RWPE1 (cell line): ENCODE measurements at places on chromosomes 11 and 22.

- no peak for DNase-seq
These were observed 17.8 kb downstream of the NAGA start for GRCh38 chr22:42052765-42053164.

- DNase-seq, result no peak
These were observed 22.6 kb downstream of the NEAT1 start for GRCh38 chr11:65445101-65445603.

DNA sequence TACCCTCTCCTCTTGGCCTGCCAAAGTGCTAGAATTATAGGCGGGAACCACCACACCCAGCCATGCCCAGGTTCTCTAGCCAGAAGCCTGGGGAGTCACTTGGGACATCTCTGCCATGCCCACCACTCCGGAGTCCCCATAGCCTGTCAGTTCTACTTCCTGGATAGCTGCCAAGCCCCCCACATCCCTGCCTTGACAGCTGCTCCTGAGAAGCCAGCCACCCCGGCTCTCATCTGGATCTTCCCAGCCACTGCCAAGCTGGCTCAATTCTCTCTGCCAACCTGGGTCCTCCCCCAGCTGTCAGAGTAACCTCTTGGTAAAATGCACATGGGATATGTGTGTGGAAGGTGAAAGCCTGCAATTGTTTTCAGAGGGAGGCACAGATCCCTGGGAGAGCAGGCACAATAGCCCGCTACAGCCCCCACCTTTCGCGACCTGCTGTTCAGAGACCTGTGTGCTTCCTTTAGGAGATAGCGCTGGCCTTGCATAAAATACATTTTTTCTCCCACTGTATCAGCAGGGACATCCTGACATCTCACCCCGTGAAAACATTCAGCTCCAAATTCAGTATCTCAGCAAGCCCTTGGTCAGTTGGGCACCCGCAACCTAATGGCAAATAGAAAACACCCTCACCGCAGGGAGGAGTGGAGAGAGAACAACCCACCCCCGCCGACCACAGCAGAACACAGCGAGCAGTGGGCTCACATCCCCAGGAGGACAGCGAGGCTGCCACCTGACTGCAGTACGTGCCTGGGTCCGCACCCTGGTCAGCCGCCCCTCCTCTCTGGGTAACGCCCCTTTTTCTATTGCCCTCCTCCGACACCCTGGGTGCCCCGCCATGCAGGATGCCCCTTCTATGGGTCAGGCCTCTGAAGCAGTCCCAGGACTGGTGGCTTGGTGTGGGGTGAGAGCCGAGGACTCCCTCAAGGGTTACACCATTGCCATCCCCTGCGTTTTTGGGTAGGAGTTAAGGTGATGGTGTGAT, 1342.2 kb downstream of the BRD1 start:
- no peak for DNase-seq

DNA sequence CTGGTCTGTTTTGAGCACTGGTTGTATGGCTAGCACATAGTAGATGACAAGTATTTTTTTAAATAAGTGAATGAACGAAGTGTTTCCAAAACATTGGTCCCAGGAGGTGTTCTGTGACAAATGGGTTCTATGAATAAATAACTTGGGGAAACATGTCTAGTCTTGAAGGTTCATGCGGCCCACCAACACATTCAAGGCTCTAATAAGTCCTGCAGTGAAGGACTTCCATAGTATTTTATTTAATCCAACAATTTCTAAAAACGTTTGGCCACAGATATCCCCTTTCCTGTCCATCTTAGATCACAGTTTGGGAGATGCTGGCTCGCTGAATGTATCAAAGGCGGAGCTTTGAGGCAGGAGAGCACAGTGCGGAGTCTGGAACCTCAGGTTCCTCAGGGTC, 22.5 kb downstream of the PARVG start:
- DNase-seq, result no peak

DNA sequence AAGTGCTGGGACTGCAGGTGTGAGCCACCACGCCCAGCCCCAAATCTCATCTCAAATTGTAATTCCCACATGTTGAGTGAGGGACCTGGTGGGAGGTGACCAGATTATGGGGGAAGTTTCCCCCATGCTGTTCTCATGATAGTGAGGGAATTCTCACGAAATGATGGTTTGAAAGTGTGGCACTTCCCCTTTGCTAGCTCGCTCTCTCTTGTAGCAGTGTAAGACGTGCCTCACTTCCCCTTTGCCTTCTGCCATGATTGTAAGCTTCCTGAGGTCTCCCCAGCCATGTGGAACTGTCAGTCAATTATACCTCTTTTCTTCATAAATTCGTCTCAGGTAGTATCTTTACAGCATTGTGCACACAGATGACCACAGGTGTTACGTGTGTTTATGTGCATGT, 357.8 kb downstream of the CADM1 start:
- DNase-seq, result no peak

DNA sequence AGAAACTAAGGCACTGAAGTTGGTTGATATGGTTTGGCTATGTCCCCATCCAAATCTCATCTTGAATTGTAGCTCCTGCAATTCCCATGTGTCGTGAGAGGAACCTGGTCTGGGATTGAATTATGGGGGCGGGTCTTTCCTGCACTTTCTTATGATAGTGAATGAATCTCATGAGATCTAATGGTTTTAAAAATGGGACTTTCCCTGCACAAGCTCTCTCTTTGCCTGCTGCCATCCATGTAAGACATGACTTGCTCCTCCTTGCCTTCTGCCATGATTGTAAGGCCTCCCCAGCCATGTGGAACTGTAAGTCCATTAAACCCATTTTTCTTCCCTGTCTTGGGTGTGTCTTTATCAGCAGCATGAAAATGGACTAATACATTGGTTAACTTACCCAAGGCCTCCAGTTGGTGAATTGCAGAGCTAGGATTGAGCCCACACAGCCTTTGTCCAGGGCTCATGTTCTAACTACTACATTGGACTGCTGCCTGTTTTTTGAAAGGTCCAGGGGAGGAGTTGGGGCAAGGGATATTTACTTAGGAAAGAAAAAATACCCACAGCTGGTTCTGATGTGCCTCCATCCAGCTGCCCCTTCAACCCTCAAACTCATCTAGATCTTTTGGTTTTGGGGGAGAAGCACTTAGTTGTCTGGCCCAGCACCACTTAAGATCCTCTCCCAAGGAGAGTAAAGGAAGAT, 107.8 kb upstream of the NAV2 start:
- DNase-seq, result no peak

GRCh38 chr11:94326947-94327346, 22.6 kb downstream of the IZUMO1R start:
- DNase-seq, result no peak

GRCh38 chr11:128405714-128406662, 181.4 kb downstream of the ETS1 start:
- no peak for DNase-seq

GRCh38 chr11:122882189-122882856, at the start of gene JHY:
Gene JHY, plus strand, starts transcription at chr11:122882759. Its CDS starts 3,091 bp downstream, at chr11:122885850.
- peak; percentile 36 for DNase-seq

DNA sequence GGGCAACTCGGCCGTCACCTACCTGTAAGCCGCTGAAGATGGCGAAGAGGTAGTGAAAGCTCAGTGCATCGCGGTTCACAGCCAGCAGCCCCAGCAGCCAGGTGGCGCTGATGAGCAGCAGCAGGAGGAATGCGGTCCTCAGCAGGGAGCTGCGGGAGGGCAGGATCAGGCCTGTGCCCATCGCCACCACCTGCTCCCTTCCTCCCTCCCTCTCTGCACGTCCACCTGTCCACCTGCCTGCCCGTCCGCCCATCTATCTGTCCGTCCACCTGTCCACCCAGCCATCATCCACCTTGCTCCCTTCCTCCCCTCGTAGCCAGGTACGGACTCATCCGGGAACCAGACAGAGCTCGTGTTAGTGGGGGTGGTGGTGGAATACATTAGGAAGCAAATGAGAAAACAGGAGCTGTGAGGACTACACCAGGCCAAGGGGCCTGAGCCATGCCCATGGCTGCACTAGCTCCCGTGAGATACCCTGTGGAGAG, 32.2 kb downstream of the TRMU start:
- DNase-seq, result peak; percentile 68

DNA sequence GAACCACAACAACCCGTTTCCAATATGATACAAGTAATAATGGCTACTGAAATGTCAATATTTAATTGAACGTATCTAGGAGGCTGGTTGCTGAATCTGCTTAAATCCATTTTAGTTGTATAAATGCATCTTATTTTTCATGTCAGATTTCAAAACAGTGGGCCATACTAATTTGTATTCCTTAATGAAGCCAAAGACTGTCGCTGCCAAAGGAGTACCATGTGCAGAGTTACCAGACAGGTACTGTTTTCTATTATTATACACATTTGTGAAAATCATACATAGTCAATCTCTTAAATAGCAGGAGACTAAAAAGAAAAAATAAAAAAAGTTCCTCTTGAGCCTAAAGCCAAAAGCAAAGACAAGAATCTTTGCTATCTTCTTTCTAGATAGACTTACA, 632.3 kb downstream of the LRRC4C start:
- no peak for DNase-seq

- no peak for DNase-seq
These were observed 188.4 kb upstream of the NAV2 start for GRCh38 chr11:19524171-19524671.

DNA sequence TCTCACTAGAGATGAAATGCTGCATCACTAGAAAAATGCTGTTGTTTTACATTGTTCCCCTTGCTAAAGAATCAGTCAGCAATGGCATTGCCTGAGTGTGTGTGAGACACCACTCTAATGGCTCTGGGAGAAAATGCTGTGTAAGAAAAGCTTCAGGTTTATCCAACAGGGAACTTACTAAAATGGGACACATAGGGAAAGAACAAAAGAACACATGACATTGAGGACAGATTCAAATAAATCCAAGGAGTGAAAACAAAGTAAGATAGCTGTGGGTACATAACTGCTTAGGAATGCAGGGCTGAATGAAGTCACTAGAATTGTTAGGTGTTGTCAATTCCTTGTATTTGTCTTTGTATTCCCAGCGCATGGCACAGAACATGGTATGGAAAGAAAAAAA, 24.2 kb downstream of the BLID start:
- DNase-seq, result no peak

GRCh38 chr11:78349624-78350023, 68.0 kb downstream of the GAB2 start:
- no peak for DNase-seq

DNA sequence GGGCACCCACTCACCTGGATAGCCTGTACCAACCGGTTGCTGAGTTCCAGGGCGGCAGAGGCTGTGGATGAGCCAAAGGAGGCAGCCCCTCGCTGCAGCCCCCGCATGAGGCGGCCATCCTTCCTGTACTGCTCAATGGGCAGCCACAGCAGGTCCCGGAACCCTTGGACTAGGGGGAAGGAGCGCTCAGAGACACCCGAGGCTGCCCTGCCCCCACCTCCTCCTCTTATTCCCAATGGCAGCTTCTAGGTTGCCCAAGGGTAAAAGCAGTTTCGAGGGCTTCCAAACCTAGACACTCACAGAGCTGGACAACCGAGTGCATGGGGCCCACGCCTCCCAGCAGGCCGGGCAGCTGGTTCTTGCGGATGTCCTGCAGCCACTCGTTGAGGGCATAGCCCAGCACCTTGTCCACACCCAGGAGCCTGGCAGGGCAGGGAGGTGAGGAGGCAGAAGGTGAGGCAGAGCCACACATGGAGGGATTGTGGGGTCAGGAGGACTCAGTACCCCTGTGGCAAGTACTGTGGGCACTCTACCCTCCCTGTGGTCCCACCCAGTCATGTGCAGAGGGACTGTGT, 18.1 kb upstream of the EHD1 start:
- DNase-seq, result no peak

GRCh38 chr11:114026355-114026754, 33.2 kb upstream of the ZBTB16 start:
- DNase-seq, result no peak

- no peak for DNase-seq
These were observed 12.3 kb downstream of the SMPD1 start for GRCh38 chr11:6402561-6402981.

- DNase-seq, result no peak
These were observed 118.3 kb upstream of the CD82 start for GRCh38 chr11:44446996-44447771.

- peak; percentile 98 for DNase-seq
These were observed at the start of gene SNRPD3 for GRCh38 chr22:24555165-24556039. Gene SNRPD3, plus strand, starts transcription at chr22:24555999. Its CDS starts 1,676 bp downstream, at chr22:24557675.

- DNase-seq, result no peak
These were observed 170.8 kb upstream of the CADM1 start for GRCh38 chr11:115674937-115675544.

- no peak for DNase-seq
These were observed 24.7 kb downstream of the MACROD1 start for GRCh38 chr11:64141081-64141783.

DNA sequence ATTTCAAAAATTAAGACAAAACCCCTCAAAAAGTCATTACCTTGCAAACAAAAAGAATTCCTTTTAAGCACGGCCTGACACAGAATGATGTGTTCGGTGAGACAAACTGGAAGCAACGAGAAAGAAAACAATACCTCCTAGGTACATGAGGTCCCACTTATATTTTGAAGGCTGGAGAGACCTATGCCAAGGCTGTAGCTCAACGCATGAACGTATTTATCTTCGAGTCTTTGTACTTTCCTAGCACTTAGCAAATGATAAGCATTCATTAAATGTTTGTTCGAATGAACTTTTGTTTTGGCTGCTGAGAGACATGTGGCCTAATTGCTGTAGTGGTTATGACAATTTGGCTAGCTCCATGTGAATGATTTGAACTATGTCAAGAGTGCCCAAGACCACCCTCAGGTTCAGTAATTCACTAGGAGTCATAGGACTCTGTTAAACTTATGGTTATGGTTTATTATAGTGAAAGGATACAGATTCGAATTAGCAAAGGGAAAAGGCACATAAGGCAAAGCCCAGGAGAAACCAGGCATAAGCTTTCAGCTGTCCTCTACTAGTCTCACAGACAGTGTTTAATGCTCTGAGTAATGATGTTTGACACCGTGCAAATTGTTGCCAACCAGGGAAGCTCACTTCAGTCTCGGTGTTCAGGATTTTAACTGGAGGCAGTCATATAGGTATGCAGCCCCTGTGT, 26.0 kb upstream of the HORMAD2 start:
- no peak for DNase-seq

DNA sequence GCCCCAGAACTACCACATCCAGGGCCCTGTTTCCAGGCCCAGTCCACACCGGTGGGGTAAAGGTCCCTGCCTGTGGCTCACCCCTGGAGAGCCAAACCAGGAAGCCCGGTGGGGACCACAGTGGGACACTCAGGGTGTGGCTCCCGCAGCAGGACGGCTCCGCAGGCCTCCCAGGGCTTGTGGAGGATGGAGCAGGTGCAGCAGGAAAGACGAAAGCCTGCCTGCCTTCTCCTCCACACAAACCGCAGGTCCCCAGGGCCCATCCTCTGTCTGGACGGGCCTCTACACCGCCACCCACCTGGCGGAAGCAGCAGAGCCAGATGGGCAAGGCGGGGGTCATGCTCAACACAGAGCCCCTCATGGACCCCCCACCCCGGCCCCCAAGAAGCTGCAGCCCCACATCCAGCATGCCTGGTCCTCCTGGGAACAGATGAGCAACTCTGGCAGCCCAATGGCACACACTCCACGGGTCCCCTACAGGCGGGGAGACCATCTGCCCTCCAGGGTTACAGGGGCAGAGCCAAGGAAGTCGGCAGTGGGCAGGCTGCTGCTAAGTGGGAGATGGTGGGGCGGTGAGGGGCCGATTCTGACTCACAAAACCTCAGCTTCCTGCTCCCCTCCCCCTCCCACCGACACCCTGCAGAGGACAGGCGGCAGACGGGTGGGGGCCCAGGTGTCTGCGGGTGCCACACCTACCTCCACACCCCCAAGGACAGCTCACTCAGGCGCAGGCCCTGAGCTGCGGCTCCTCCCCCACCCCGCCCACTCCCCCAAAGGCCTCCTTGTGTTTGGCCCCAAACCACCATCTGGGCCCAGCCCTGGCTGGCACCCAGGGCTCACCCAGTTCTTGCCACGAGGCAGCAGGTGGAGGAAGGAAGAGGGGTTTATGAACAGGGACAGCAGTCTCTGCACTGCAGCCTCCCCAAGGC, 5.2 kb downstream of the SBF1 start:
- DNase-seq, result peak; percentile 72
